Spinal cord (tissue), 10 donors: ENCODE measurements at places on chromosomes 16 and 17.
A peak's percentile ranks its signal among the peaks of the same experiment; 100 is the strongest.

DNA sequence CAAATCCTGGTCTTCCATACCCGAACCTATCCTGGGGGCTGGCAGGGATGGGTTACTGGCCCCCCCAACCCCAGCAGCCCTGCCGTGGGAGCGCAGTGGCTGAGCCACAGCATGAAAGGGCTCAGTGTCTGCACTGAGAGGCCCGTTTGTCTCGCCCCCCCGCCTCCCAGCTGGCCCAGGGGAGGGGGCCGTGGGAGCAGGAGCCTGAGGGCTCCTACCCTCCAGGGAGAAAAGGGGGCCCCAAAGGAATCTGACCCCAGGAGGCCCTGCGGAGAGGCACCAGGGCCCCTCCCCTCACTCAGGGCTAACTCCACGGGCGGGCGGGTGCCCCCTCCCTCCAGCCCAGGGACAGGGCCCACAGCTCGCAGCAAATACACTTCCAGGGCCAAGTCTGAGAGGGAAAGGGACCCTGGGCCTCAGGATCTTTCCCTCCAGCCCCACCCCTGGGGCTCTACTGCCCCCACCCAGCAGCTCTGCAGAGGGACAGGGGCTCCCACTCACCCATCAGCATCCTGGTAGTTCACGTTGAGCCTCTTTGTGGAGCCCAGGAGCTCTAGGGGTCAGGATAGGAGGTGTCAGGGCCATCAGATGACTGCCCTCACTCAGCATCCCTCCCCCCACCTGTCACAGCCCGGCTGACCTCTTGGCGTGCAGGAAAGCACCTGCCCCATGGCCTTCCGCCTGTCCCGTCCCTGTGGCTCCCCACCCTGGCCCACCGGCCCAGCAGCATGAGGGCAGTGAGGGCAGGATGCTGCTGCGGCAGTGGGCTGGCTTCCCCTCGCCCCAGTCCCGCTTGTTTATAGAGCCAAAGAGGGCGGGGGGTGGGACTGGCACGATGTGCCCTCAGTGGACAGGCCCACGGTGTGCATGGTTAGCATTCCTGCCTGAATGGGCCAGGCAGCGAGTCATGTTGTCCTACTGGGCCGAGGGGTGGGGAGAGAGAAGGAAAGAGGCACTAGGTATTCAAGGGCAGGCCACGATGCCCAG lies 7.3 kb downstream of the CASKIN2 start:
- DNase-seq: no peak

DNA sequence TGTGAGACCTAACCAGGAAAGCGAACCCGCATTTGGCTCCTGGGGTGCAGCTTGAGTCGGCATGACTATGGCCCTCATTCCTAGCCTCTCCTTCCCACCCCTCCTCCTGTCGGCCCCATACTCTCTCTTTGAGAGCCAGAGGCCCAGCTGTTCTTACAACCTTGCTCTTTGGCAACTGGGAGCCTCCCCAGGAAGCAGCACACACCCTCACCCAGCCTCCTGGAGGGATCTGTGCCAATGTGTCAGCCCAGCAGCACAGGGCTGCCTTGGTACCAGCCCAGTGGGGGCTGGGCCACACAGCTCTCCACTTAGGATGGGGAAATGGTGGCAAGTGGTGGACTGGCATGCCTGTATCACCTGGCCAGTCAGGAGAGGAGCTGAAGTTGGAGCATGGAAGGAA lies 70.3 kb upstream of the LGALS9 start:
- no peak for DNase-seq

DNA sequence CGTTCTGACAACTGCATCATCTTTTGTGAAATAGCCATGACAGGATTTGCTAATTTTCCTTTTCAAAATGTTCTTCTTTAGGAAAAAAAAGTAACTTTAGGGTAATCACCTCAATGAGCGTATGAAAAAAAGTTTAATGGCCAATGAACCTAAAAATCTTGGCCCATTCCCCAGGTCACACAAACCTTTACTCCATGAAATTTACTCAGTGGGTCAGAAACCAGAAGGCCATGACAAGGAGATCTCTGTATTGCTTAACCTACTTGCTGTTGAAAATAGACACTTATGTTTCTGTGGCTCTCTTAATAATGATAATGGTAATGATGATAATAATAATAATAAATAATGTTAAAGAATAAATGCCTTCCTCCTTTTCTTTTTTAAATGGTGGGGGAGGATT lies 180.8 kb upstream of the IRX3 start:
- no peak for DNase-seq

DNA sequence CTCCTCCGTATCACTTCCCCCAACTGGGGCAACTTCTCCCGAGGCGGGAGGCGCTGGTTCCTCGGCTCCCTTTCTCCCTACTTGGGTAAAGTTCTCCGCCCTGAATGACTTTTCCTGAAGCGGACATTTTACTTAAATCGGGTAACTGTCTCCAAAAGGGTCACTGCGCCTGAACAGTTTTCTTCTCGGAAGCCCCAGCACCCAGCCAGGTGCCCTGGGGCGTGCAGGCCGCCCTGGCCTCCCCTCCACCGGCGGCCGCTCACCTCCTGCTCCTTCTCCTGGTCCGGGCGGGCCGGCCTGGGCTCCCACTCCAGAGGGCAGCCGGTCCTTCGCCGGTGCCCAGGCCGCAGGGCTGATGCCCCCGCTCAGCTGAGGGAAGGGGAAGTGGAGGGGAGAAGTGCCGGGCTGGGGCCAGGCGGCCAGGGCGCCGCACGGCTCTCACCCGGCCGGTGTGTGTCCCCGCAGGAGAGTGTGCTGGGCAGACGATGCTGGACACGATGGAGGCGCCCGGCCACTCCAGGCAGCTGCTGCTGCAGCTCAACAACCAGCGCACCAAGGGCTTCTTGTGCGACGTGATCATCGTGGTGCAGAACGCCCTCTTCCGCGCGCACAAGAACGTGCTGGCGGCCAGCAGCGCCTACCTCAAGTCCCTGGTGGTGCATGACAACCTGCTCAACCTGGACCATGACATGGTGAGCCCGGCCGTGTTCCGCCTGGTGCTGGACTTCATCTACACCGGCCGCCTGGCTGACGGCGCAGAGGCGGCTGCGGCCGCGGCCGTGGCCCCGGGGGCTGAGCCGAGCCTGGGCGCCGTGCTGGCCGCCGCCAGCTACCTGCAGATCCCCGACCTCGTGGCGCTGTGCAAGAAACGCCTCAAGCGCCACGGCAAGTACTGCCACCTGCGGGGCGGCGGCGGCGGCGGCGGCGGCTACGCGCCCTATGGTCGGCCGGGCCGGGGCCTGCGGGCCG lies 1.6 kb downstream of the HIC1 start:
- no peak for DNase-seq

GRCh38 chr16:14436401-14436955 lies 193.6 kb downstream of the PARN start:
- DNase-seq: no peak

DNA sequence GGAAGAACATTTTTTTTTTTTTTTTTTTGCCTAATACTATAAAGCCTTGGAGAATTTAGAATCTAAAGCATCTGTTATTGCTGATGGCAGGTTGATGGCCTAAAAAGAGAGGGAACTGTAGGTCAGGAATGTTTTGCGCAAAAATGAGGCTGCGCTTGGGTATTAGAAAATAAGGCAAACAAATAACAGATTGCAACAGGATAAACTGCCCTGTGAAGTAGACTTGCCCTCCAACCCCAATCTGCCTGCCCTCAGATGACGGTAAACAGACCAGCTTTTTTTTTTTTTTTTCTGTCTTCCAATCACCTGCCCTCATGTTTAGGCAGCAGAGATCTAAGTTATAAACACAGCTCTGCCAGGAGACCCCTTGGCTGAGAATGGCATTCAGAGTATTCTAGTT lies 3.8 kb upstream of the DHX8 start:
- DNase-seq: no peak

- no peak for DNase-seq
Observed at GRCh38 chr16:13607289-13607688, 312.7 kb upstream of the ERCC4 start.

GRCh38 chr17:66531851-66532295 lies 229.5 kb downstream of the PRKCA start:
- DNase-seq: no peak

GRCh38 chr16:89100601-89101302 lies 7.1 kb downstream of the ACSF3 start:
- DNase-seq: no peak

DNA sequence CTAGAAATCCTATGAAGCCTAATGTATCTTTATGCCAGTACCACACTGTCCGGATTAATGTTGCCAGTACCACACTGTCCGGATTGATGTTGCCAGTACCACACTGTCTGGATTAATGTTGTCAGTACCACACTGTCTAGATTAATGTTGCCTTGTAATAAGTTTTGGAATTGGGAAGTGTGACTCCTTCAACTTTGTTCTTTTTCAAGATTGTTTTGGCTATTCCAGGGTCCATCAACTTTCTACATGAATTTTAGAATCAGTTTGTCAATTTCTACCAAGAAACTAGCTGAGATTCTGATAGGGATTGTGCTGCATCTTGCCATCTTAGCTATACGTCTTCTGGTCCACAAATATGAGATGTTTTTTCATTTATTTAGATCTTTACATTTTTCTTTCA lies 68.7 kb downstream of the TBX4 start:
- no peak for DNase-seq

- DNase-seq: no peak
Observed at GRCh38 chr16:55621771-55622170, 34.0 kb upstream of the SLC6A2 start.

GRCh38 chr16:85541980-85542900 lies 70.9 kb upstream of the GSE1 start:
- no peak for DNase-seq

DNA sequence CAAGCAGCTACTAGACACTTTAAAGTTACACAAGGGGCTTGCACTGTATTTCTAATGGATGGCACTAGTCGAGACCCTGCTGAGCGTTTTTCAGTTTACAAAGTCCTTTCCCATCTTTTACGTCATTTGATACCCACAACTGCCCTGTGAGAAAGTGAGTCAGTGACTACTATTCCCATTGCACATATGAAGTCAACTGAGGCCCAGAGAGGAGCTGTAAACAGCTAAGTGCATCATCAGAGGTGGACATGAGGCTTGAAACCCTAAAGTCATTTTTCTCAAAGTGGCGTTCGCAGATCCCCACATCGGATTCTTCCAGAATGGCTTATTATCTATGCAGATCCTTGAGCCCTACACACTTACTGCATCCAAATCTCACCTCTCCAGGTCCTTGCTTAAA lies 50.6 kb downstream of the TEKT5 start:
- DNase-seq: no peak

GRCh38 chr16:81639348-81639747 lies 139.7 kb upstream of the PLCG2 start:
- no peak for DNase-seq

DNA sequence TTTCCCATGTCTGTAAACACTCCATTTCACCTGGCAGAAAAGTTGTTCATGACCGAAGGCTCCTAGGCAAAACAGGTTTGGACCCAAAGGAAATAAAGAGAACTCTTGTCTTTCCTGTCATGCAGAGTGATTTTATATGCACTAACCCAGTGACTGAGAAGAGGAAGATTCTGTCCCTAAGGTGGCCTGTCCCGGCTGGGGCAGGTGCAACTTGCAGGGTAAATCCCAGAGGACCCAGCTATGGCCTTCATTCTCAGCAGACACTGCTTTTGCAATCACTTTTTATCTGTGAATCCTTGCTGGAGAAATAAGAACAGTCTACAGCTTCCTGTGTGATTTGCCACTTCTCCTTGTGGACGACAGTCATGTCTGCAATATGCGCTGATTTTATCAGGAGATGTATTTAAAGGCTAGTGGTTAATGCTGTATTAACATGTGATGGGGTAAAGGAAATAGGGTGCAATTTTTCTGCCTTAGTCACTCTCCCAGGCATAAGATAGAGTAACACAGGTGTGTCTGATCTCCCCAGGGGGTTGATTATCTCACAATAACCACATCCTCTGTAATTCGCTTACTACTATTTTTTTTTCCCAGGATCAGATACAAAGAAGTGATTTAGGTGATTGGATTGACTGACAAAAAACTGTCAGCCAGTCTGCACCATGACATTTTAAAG lies 696.8 kb upstream of the SOX9 start:
- DNase-seq: no peak

- DNase-seq: no peak
Observed at GRCh38 chr16:80684906-80685305, 119.5 kb downstream of the CDYL2 start.

DNA sequence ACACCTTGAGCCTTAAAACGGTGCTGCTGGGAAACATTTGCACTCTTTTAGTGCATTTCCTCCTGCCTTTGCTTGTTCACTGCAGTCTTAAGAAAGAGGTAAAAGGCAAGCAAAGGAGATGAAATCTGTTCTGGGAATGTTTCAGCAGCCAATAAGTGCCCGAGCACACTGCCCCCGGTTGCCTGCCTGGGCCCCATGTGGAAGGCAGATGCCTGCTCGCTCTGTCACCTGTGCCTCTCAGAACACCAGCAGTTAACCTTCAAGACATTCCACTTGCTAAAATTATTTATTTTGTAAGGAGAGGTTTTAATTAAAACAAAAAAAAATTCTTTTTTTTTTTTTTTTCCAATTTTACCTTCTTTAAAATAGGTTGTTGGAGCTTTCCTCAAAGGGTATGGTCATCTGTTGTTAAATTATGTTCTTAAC lies 4.4 kb downstream of the SOX9 start:
- no peak for DNase-seq

GRCh38 chr17:80820331-80820730 lies 171.3 kb upstream of the CHMP6 start:
- DNase-seq: no peak

DNA sequence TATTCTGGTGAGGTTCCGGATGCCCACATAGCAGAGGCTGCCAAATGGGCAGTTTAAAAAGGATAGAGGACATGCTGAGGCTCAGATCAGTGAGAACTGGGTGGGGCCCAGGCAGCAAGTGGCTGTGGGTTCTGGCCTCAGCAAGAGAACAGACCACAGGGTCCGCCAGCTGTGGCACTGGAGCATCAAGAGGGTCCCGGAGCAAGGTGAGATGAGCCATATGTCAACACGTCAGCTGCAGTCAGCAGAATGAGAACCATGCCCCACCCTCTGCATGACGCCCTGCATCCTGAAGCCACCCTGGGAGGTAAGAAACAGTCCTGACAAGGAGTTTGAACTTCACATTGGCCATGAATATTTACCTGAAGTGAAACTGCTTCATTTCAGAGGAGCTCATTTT lies 20.1 kb upstream of the CCL5 start:
- DNase-seq: no peak

DNA sequence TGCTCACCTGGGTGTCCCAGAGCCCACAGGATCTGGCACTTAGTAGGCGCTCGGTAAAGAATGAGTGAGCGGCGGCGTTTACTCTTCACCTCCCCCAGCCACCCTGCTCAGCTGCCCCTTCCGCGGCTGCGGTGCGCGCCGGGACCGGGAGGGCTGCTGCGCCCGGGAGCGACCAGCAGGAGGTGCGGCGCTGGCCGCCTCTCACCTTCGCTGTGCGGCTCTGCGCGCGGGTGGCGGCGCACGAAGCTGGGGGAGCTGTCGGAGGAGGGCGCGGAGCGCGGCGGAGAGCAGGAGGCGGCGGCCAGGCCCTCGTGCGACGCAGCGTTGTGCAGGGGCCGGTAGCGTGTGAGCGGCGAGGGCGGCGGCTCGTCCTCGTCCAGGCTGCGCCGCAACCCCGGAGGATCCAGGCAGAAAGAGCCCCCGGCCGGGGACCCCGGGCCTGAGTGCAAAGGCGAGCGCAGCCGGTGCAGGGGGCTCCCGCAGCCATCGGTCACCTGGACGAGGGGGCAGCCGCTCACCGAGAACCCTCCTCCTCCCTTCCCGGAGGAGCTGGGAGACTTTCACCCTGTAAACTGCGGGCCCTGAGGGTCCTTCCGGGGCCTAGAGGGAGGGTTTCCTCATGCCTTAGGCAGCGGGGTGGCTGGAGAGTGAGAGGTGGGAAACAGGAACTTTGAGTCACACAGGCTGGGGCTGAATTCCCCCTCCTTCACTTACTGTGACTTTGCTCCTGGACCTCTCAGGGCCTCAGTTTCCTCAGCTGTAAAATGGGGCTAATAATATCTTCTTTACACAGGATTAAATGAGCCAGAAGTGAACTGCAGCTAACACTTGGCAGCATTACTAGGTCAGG lies 12.5 kb downstream of the SAMD14 start:
- peak; percentile 17 for DNase-seq
